ENCODE measurements at places on chromosomes 3 and 15.

- H3K36me3 ChIP-seq = no peaks in the 10 kb centered on the region
- H3K4me1 ChIP-seq = peaks cover 83% of the 10 kb centered on the region
- H3K27ac ChIP-seq = peak overlapping the region; percentile 71
- DNase-seq = no peak
- no peaks in the 10 kb centered on the region for H3K27me3 ChIP-seq
These were observed 84.3 kb downstream of the SMAD3 start for GRCh38 chr15:67149773-67150022.

DNA sequence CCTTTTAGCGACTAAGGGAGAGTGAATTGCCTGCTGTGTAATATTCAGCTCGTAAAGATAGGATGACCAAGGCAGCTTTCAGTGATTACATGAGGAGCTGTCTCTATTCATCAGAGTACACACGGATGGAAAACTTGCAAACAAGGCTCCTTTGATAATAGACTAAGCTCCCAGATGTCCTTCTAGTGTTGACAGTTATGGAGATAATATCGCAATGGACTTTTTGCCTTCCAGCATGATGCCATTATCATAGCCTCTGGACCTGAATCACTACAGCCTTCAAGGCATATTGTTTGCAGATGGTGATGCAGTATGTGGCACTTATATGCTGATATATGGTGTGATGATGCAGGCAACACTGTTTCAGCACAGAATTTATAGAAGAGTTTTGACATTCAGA, 93.9 kb downstream of the ECT2 start:
- peaks cover 45% of the 10 kb centered on the region for H3K4me1 ChIP-seq
- DNase-seq = no peak
- H3K27ac ChIP-seq = no peak overlapping the region
- no peaks in the 10 kb centered on the region for H3K27me3 ChIP-seq

GRCh38 chr15:67076147-67076843, 10.9 kb downstream of the SMAD3 start:
- H3K4me1 ChIP-seq = peaks cover 21% of the 10 kb centered on the region
- H3K36me3 ChIP-seq = no peaks in the 10 kb centered on the region
- no peak overlapping the region for H3K27ac ChIP-seq
- H3K27me3 ChIP-seq = no peaks in the 10 kb centered on the region
- no peak overlapping the region for H3K4me3 ChIP-seq

GRCh38 chr3:137294139-137294538, 336.4 kb downstream of the IL20RB start:
- no peaks in the 10 kb centered on the region for H3K36me3 ChIP-seq
- H3K27me3 ChIP-seq = peaks cover 7% of the 10 kb centered on the region
- H3K4me1 ChIP-seq = no peaks in the 10 kb centered on the region
- H3K4me3 ChIP-seq = no peak overlapping the region
- no peak for DNase-seq

DNA sequence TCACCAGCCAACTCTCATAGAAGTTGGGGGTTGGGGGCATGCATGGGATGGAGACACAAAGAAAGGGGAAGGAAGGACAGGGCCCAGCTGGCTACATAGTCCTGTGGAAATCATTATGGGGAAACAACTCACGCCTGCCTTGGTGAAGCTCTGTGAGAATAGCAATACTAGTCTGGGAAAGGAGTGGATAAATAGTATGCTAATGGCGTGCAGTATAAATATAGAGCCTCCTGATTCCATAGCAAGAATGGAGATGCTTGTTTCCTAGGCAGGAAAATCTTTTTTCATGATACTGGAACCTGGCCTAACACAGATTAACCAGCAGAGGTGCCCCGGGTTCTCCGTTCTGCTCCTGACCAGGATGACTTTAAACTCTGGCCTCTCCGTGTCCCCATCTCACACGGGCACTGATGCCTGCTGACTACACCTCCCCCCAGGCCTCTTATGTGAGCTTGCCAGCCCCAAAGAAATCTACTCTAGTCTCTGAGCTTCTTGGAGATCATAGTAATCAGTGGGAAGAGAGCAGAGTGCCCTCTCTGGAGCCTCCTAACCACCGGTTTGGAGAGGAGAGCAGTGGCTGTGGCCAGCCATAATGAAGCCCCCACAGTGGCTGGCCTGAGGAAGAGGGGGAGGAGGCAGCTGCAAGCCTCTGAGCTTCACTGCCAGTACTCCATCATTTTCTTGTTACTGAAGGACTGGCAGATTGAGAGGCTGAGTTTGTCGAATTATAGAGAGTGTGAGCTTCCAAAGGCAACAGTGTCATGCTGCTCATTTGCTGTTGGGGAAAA, 355.0 kb upstream of the SEMA6D start:
- H3K27me3 ChIP-seq = no peaks in the 10 kb centered on the region
- no peak for DNase-seq
- H3K27ac ChIP-seq = no peak overlapping the region
- peaks cover 6% of the 10 kb centered on the region for H3K4me1 ChIP-seq
- no peak overlapping the region for H3K4me3 ChIP-seq

DNA sequence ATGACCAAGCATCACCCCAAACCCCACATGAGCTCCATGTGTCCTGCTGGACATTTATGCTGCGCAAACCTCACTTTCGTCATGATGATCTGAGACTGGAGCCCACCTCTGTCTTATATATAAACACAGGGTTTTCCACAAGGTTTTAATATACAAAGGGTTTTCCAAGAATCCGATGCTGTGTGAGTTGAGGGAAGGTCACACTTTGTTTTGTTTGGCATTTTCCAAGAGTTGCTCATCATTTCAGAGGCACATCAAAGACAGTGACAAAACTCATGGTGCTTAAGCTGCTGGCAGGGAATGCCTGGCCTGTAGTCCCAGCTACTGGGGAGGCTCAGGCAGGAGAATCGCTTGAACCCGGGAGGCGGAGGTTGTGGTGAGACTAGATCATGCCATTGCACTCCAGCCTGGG, 20.0 kb downstream of the EFCC1 start:
- no peak overlapping the region for H3K4me3 ChIP-seq
- no peaks in the 10 kb centered on the region for H3K36me3 ChIP-seq
- no peak overlapping the region for H3K27ac ChIP-seq
- DNase-seq = no peak
- no peaks in the 10 kb centered on the region for H3K27me3 ChIP-seq

DNA sequence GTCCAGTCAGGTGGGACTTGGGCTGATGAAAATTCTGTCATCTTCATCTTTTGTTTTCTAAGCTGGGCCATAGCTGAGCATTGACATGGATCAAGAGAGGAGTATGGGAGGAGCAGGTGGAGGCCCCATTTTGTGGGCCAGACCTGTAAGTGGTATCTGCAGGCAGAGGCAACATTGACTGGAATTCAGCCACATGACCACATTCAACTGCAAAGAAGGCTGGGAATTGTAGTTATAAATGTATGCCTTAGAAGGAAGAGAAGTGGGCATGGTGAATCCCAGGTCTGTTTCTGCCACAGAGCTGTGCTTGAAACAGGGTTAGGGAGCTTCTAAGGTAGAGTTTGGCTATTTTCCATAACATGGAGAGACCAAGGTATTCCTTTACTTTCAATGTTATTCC, 11.4 kb downstream of the KCNAB1 start:
- H3K27me3 ChIP-seq = no peaks in the 10 kb centered on the region
- no peaks in the 10 kb centered on the region for H3K36me3 ChIP-seq
- no peaks in the 10 kb centered on the region for H3K4me1 ChIP-seq
- no peak overlapping the region for H3K4me3 ChIP-seq
- H3K27ac ChIP-seq = no peak overlapping the region

DNA sequence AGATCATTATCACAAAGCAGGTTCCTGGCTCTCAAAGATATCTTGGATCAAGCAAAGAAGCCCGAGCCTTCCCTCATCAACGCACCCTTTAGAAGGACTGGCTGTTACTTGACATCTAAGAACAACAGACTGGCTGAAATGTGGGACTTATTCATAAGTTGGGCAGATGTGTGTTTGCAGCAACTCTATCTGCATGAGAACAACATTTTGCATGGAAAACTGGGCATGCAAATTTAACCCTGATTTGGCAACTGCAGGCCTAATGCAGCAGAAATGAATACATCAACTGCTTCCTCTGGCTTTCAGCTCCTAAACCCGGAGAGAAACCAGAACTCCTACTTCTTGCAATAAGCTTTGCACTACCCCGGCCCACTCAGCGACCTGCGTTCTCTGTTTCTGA, 35.0 kb upstream of the FOXP1 start:
- no peak overlapping the region for H3K4me3 ChIP-seq
- H3K4me1 ChIP-seq = no peaks in the 10 kb centered on the region
- DNase-seq = no peak
- H3K27ac ChIP-seq = no peak overlapping the region

GRCh38 chr3:99915906-99916432, 98.3 kb downstream of the CMSS1 start:
- no peaks in the 10 kb centered on the region for H3K36me3 ChIP-seq
- peaks cover 18% of the 10 kb centered on the region for H3K4me1 ChIP-seq
- no peak overlapping the region for H3K4me3 ChIP-seq
- no peak overlapping the region for H3K27ac ChIP-seq

GRCh38 chr3:173529062-173529711, 131.6 kb downstream of the NLGN1 start:
- H3K4me3 ChIP-seq = no peak overlapping the region
- no peaks in the 10 kb centered on the region for H3K4me1 ChIP-seq
- no peaks in the 10 kb centered on the region for H3K27me3 ChIP-seq

DNA sequence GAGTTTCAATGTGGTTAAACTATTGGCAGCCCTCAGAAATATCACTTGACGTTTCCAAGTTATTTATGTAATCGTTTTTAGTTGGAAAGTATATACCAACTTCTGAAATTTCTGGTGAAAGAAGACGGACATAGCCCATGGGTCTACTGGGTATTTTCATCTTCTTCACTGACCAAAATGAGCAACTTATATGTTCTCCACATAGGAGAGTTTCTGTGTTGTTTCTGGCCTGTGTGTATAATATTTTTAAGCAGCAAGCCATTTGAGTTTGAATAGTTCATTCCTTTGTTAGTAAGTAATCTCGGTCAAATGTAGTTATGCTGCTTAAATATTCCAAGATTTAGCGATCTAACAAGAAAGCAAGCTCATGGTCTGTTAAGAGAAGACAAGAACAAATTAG, 57.3 kb downstream of the ADAMTSL3 start:
- no peak overlapping the region for H3K4me3 ChIP-seq
- DNase-seq = no peak
- H3K27me3 ChIP-seq = no peaks in the 10 kb centered on the region

- no peak overlapping the region for H3K27ac ChIP-seq
- H3K4me1 ChIP-seq = peaks cover 6% of the 10 kb centered on the region
- H3K36me3 ChIP-seq = no peaks in the 10 kb centered on the region
- peak; percentile 75 for DNase-seq
These were observed 30.2 kb downstream of the KCNAB1 start for GRCh38 chr3:156150434-156151066.

DNA sequence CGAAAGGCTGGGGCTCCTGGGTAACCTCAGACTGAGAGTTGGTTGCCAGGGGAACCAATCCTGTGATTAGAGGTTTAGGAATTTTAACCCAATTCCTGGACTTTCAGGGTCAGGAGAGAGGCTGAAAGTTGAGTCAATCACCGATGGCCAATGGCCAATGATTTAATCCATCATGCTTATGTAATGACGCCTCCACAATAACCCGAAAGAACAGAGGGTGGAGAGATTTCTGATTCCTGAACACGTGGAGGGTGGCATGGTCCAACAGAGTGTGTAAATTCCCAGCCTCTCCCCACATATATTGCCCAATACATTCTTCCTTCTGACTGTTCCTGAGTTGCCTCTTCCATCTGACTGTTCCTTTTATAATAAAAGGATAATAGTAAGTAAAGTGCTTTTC, 137.2 kb upstream of the CBLB start:
- H3K4me1 ChIP-seq = no peaks in the 10 kb centered on the region
- H3K4me3 ChIP-seq = no peak overlapping the region
- no peak for DNase-seq
- H3K27me3 ChIP-seq = no peaks in the 10 kb centered on the region

GRCh38 chr3:32815841-32816438, 1.9 kb upstream of the TRIM71 start:
- peaks cover 60% of the 10 kb centered on the region for H3K27me3 ChIP-seq
- no peak overlapping the region for H3K4me3 ChIP-seq
- H3K36me3 ChIP-seq = no peaks in the 10 kb centered on the region
- H3K4me1 ChIP-seq = peaks cover 4% of the 10 kb centered on the region

- no peaks in the 10 kb centered on the region for H3K36me3 ChIP-seq
- H3K27me3 ChIP-seq = no peaks in the 10 kb centered on the region
- no peak overlapping the region for H3K4me3 ChIP-seq
- DNase-seq = no peak
- H3K4me1 ChIP-seq = no peaks in the 10 kb centered on the region
- no peak overlapping the region for H3K27ac ChIP-seq
These were observed 36.1 kb upstream of the PFN2 start for GRCh38 chr3:150006794-150007193.

DNA sequence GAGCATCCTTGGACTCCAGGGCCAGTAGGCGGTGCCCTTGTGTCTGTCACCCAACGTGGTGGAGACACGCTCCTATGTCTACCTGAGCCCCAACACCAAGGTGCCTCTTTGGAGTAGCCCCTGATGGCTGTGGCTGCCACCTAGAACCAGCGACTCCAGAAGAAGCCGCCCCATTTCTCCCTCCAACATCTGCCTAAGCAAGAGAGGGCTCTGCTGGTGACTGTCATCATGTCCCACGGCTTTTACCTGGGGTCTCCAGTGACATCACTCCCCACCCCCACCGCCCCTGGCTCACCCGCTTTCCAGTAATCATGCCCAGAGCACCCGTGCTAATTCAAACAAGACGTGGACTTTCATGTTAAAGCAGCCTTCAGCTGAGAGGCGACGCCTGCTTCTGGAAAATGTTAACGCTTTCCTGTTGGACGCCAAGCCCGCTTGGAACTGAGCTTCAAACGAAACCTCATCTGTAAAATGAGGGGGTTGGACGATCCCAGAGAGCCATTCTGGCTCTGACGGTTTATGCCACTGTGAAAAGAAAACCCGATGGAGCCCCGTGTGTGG, 57.0 kb downstream of the ISG20 start:
- no peak overlapping the region for H3K4me3 ChIP-seq
- no peak for DNase-seq
- no peaks in the 10 kb centered on the region for H3K36me3 ChIP-seq
- H3K27ac ChIP-seq = no peak overlapping the region
- peaks cover 69% of the 10 kb centered on the region for H3K27me3 ChIP-seq

DNA sequence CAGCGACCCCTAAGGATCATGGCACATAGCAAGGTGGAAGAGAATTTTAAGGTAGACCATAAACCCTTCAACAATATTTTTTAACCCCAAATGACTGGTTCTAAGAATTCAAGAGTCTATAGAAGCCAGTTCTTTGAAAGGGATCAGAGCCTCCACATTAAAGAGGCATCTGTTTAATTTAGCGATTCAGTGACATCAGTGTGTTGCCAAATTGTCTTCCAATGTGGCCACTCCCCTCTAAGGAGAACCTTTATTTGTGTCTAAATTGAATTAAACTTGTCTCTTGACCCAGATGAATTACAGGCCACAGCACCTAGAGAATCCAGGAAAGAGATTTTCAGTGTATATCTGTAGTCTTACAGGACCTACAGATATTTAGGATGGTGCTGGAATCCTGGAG, 6.6 kb upstream of the SH3BP5 start:
- peaks cover 21% of the 10 kb centered on the region for H3K4me1 ChIP-seq
- no peaks in the 10 kb centered on the region for H3K27me3 ChIP-seq

DNA sequence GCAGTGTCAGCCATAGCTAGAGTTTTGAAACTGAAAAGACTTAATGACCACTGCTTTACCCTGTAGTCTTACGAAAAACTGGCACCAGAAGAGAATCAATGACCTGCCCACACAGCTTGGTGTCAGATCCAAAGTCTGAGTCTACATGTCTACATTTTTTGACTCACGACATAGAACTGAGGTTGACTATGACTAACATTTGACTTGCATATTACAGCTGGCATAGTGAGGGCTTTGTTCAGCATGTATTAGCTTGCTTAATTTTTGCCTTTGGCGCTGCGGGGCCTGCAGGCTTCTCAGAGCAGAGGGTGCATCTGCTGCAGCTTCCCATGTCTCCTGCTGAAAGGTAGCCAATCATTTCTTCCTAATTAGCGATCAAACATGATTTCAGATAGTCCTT, 167.0 kb downstream of the EBLN2 start:
- no peaks in the 10 kb centered on the region for H3K27me3 ChIP-seq
- H3K4me3 ChIP-seq = no peak overlapping the region
- DNase-seq = no peak
- no peak overlapping the region for H3K27ac ChIP-seq
- no peaks in the 10 kb centered on the region for H3K36me3 ChIP-seq

Data from A673 (cell line).